ENCODE measurements at places on chromosomes 5 and 9. TPM values are rescaled to one million over a fixed set of nuclear protein-coding genes. Genes with fewer than 3 reads are reported as not detected.

CDH18 gene
- not detected for total RNA-seq

GRCh38 chr5:126597156-126597555 is 2.1 kb upstream of the ALDH7A1 start:
- peak; percentile 1 for DNase-seq

PKD2L2 gene
- total RNA-seq, result not detected

DNA sequence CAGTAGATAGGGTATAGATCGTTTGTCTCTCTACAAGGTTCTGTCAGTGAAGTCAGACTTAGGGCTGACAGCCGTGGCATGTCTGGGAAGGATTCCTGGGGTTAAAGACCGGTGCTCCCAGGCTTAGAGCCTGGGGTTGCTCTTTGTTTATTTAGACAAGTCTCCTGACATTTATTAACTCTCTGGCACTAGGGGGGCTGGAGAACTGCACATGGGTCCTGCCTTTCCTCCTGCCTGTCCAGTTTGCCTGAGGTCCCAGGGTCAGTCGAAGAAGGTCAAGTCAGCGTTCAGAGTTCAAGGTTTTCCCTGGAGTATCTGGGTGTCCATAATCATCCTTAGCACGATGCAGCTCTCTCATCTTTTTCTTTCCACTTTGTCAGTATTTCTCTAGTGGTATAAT is 5.6 kb downstream of the EGFLAM start:
- DNase-seq, result no peak

All from left lobe of liver (tissue), 2 donors.